ENCODE measurements at places on chromosomes 3 and 15.

GRCh38 chr3:171228240-171228639 is 201.7 kb upstream of the SLC2A2 start:
- no peak for DNase-seq

DNA sequence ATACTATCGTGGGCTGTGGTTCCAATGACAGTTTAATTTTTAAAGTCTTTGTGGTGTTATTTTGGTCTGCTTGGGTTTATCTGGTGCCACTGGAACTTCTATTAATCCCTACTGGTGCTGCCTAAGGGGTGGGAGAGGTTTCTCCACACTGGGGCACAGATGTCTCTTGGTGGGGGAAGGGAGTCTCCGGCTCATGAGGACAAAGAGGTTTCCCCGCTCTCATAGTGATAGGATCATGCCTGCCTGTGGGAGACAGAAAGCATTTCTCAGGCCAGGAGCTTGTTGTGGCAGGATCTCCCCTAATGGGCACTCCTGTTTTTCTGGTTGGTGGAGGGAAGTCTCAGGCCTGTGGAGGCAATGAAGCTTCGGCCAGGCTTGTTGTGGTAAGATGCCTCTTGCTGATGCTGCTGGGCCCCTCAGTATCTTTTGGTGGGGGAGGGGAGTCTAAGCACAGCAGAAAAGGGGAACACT is 84.3 kb upstream of the THRB start:
- DNase-seq = no peak

GRCh38 chr3:183438735-183439134 is 10.3 kb upstream of the MCF2L2 start:
- no peak for DNase-seq

GRCh38 chr15:43749690-43750345 is 3.6 kb downstream of the PDIA3 start:
- DNase-seq = peak; percentile 59

- DNase-seq = peak; percentile 66
Observed at GRCh38 chr15:39774688-39775267, 7.9 kb downstream of the FSIP1 start.

DNA sequence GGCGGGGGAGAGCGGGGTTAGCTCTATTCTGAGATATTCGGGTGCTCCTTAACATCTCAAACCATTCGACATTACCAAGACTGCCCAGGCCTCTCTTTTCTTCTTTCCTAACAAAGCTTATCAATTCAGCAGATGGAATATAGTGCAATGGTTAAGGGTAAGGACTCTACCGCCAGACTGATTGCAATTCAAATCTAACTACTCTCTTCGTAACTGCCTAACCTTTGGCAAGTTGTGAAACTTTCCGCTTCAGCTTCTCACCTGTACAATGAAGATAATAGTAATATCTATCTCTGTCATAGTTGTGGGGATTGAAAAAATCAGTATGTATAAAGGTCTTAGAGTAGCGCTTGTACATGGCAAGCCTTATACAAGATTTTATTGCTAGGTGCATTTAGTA is 972 bp downstream of the UBA5 start:
- no peak for DNase-seq

Measured in CD4-positive, alpha-beta T cell treated with Interleukin-6 at 100 ng/mL for 8 hours (primary cell).